EH (cell line): ENCODE measurements at places on chromosomes 1 and 21.
A peak's percentile ranks its signal among the peaks of the same experiment; 100 is the strongest.

GRCh38 chr1:232438476-232438875 lies 191.5 kb downstream of the SIPA1L2 start:
- DNase-seq = no peak

DNA sequence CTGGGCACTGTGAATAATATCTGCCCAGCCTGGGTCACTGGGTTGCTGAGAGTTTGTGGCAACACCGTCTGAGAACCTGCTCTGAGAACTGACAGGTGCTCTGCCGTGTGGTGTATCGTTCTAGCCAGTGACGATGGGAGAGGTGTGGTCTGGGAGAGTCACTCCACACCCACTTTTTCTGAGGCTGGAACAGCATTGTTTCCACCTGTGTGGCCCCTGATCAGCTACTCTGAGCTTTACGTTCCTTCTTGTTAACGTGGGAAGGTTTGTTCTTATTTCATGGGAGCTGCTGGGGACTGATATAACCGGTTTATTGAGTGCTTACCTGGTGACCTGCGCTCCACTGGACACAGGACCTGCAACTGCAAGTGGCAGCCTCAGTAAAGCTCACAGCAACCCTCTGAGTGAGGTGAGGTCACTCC lies 34.8 kb upstream of the TENT5C start:
- no peak for DNase-seq

GRCh38 chr1:82907313-82907712 lies 1091.6 kb downstream of the TTLL7 start:
- no peak for DNase-seq

DNA sequence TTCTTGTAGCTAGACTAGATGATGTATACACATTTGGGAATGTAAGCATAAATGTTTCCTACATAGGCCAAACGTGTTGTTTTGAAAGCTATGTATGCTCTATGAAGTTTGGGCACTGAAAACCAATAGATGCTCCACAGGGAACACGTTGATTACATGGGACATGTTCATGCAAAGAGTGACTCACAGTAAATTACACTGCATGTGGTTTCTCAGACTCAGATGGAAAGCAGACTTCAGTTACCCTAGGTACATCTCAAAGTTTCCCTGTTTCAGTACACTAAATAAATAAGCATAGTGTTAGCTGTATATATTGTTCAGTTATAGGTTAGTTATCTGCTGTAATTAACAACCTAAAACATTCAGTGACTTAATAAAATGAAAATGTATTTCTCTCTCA lies 301.9 kb upstream of the RUNX1 start:
- DNase-seq = peak; percentile 30

DNA sequence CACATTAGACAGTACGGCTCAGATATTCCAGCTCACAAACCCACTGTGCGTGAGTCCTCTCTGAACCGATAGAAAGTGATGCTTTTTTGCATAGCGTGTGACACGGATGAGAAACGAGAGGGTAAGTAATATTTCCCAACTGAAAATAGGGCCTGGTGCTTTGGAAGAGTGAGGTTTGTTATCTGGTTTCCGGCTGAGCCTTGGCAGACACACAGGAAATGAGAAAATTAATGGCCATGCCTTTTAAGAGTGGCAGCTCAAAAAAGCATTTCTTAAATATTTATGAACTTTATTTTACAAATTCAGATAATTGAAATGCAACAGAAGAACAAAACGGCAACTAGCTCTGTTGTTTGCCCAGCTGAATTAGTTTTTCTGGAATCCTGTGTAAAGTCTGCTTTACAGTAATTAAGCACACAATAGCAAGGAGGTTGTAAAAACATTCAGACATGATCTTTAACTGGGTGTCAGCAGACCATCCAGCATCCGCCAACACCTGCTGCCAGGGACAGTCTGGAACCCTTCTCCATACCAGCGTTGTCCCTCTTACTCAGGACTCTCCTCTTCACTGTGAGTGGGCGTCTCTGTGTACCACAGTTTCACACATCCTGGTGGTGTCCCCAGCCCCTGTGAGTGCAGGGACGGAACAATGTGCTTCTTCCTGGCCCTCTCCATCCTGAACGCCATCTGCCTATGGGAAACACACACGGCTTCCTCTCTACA lies 155.4 kb downstream of the PGBD5 start:
- DNase-seq = peak; percentile 28

GRCh38 chr1:218765753-218766152 lies 407.9 kb upstream of the LYPLAL1 start:
- no peak for DNase-seq

GRCh38 chr1:154501423-154502065 lies 475 bp upstream of the TDRD10 start:
- DNase-seq = no peak

DNA sequence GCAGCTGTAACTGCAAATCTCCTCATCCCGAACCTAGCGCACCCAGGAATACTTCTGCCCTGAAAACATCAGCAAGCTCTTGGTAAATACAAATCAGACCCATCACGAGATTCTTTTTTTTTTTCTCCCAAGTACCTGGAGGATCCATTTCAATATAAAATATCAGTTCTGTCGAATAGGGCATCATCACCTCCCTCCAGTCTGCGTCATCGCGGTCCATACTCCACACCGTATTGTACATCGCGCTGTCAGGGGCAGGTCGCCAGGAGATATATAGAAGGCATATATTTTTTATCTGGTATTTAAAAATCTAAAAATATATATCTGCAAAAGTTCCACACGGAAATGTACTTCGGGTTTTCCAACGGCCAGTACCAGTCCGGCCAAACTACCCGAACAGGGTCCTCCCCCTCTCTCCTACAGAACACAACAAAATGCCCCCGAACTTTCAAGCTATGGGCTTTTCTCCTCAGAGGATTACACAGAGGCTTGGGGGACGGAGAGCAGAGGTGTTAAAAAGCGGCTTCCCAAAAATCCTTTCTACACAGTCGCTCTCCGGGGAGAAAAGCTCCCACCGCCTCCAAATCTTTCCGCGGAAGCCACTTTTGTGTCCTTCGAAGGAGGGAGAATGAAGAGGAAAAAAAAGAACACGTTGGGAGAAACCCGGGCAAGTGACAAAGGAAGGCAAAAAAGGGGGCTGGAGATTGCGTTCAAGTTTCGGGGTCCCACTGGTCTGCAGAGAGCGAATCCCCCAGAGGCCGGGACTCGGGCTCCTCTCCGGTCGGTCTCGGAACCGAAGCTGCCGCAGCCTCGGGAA lies 509 bp downstream of the PIK3R3 start:
- DNase-seq = peak; percentile 29

- DNase-seq = no peak
Observed at GRCh38 chr1:67659229-67659628, 25.8 kb upstream of the GADD45A start.

DNA sequence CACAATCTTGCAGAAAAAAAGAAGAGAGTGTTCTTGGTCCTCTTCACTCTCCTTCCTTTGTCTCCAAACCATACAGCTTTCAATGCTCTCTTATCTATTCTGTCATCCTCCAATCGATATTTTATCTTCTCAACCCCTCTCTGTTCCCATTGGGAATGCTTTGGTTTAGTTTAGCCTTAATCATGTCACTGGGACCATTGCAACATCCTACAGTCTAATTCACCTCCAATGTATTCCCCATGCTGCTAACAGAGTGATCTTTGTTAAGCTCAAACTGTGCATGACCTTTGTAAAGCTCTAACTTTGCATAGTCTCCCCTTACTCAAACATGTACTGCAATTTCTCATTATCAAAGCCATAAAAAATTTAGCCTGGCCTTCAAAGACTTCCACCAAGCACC lies 2.9 kb downstream of the MPL start:
- DNase-seq = no peak

- no peak for DNase-seq
Observed at GRCh38 chr1:228089519-228090380, 7.2 kb downstream of the ARF1 start.

DNA sequence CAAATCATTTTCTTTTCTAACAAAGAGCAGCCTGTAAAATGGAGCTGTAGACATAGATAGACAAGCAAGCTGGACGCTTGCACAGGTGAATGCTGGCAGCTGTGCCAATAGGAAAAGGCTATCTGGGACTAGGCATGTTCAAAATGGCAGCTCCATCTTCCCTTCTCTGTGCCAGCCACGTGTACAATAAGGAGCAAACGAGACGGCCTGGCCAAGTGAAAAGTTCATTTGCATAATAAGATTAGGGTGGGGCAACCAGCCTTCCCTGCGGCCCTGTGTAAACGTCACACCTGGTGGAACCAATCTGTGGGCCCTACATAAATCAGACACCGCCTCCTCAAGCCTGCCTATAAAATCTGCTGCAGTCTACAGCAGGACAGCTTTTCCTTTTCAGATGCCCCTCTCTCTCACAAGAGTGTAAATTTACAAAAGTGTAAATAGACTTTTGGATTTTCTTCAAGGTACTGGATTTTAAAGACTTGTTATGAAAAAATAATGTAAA lies 16.6 kb upstream of the EDEM3 start:
- no peak for DNase-seq

GRCh38 chr1:156477526-156478249 lies 22.9 kb downstream of the MEF2D start:
- peak; percentile 37 for DNase-seq
